ENCODE measurements at places on chromosomes 1 and 21.
A peak's percentile ranks its signal among the peaks of the same experiment; 100 is the strongest.

GRCh38 chr1:99589186-99589636 lies 56.7 kb upstream of the PALMD start:
- DNase-seq, result no peak

- peak; percentile 63 for DNase-seq
Observed at GRCh38 chr1:7070389-7071029, 285.3 kb downstream of the CAMTA1 start.

- DNase-seq, result no peak
Observed at GRCh38 chr1:188343914-188344313, 1515.2 kb downstream of the PLA2G4A start.

GRCh38 chr1:171090604-171091003 lies at the start of gene FMO3:
FMO3 (plus strand) TSS chr1:171090905; CDS start chr1:171092659, 1,754 bp downstream.
- no peak for DNase-seq

GRCh38 chr1:30277415-30277814 lies 446.0 kb downstream of the MATN1 start:
- no peak for DNase-seq

DNA sequence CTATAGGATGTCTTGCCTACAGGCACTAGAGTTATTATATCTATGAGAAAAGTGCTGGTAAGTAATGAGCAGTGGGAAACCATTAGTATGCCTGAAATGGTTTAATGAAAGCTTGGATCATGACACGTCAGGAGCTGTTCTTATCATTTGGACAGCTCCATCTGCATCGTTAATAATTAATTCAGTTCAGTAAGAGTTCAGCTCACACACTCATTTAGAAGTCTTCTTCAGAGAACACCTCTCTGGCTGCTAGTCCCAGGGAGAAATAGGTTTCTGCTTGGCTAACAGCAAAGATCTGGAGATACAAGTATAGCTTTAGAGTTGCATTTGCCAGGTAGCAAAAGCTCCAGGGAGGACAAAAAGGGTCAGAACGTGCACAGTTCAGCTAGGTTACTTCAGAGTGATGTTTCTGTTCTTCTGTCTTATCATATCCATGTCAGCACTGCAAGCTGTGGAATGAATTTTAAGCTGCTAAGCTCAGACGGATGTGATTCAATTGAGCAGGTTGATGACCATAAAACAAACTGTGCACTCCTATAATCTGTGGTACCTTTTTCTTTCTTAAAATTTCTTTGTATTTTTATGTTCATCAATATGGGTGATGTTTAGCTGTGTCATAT lies 173.6 kb downstream of the ADGRL2 start:
- no peak for DNase-seq

DNA sequence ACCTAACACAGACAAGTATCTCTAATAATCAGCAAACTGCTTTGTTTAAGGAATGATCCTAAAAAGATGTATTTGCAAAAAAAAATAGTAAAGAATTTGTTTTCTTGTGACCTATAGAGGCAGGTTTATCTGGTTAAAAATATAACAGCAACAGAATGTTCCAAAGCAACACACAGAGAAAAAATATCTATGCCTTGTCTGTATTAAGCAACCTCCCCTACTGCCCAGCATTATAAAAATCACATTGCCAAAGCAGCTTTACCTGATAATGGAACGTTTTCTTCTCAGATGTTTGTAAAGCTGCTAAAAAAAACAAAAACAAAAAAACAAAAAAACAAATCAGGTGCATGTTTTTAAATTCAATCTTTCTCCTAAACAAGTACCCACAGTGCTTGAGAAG lies 24.7 kb downstream of the PALMD start:
- no peak for DNase-seq

GRCh38 chr1:178467837-178468236 lies 28.9 kb downstream of the CLEC20A start:
- DNase-seq, result no peak

DNA sequence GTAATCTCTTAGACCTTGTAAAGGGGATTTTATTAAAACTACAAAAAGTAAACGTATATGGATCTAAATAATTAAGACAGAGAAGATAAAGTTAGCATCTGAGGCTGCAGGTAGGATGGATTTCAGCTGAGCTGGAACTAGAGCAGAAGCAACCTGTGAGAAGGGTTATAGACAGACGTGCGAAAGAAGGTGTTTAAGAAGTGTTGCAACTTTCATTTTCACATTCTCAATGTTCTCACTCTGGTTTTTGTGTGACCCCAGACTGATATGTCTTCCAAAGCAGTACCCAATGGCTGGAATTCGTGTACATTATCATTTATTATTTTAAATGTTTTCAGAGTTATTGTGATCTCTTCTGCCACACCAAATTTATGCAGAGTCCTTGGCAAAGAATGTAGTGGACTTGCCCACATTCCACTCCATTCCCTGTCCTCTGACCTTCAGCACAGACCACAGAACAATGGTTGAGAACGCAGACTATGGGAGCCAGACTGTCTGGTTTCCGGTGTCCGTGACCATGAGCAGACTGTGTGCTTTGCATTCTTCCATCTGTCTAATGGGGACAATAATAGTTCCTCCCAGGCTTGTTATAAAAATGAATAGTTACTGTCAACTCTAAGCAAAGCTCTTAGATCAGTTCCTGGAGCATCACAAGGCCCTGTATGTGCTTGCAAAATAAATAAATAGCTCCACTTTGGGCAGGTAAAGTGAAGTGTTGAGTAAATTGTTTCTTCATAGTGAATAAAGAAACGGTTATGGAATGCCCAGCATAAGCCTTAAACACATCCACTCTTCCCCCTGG lies 140.6 kb upstream of the SAMSN1 start:
- DNase-seq, result peak; percentile 39

DNA sequence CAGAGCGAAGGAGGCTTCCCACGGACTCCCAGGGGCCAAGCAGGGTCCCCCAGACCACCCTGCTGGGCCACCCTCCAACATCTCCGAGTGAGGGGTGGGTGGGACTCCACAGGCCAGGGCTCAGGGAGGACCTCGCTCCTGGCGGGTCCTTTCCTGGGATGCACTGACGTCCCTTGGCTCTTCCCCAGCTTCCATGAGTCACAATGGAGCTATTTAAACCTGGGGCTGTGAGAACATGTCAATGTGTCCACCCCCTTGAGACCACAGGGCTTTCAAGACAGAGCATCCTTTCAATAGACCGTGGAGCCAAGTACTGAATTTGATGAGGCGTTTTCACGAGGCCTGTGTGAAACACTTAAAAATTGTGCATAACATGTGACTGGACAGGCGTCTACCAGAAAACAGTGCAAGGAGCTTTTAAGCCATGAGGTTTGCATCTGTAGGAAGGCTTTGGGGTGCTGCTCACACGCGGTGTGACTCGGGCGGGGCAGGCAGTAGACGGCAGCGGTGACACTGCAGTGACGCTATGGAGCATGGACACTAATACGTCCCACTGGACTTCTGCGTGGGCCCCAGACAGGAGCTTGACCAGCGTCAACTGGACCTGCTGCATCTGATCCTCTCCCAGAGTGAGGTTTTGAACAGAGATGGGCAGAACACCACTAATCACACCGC lies 24.1 kb upstream of the NPHP4 start:
- peak; percentile 43 for DNase-seq

DNA sequence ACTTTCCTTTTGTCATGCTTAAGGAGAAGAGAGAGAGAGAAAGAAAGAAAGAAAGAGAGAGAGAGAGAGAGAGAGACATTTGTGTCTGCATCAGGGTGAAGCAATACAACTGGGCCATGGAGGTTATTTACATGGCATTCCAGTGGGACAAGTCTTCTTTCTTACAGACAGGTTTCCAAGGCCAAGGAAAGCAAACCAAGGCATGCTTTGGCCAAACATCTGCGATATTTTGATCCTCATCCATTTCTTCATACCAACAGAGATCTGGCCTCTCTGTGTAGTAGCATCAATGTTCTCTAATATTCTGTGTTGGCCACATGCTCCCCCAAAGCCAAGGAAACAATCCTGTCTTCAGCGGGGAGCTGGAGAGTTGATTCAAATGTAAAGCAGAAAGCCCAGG lies 292.1 kb downstream of the SETD4 start:
- DNase-seq, result no peak

- no peak for DNase-seq
Observed at GRCh38 chr1:220339581-220339980, 67.3 kb upstream of the RAB3GAP2 start.

DNA sequence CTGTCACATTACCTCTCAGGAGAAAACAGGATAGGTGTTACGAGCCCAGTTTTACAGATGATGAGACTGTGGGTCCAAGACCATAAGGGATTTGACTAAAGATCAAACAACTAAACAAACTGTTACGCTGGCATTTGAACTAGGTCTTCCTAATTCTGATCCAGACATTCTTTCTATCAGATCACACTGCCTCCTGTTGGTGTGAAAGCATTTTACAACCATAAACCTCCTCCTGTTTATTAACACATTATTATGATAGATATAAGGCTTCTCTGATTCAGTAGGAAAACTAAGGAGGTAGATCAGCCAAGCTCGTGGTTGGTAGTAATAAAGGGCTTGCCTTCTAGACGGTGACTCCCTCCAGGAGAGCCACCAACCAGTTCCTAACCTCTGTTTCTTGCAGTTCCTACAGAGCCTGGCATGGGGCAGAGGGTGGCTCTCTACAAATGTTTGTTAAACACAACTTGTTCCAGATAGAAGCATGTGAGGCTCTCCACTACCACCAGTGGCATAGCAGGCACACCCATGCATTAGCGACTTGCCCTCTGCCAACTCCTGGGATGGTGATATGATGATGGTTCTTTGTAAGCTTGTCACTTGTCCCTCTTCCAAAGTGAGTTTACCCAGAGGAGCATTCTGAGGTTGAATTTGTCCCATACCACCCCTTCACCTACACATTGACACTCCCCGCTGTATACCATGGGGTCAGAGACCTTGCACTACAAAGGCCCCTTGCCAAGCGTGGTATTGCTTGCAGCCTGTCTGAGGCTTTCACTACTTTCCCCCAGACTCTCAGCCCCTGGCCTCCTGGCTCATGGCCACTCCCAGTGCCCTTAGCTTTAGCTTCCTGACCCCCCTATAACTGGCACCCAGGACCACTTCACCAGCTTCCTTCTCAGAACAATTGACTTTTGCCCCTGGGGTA lies 96.4 kb upstream of the HOOK1 start:
- no peak for DNase-seq

DNA sequence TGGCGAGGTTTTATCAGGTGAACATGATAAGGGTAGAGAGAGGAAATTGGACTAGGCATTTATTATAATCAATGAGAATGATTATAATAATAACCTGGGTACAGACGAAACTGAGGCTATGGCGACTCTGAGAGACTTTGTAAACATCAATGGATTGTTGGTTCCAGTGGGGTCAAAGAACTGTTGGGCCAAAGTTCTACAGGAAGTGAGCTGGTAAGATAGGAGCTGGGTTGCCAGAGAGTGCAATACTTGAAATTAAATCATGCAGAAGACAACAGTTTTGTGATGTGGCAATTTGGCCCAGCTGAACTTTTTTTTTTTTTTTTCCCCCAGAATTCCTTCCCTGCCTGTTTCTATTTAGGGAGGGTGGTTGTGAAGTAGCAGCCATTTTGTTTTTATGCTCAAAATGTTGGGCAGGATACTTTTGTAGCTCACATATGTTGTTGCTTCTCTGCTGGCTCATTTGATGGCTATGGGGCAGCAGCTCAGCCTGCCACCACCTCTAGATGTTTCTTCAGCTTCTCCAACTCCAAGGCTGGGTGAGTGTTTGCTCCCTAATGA lies 286.5 kb upstream of the B3GALT2 start:
- no peak for DNase-seq

- DNase-seq, result peak; percentile 7
Observed at GRCh38 chr1:184545601-184546000, 158.8 kb downstream of the C1orf21 start.

DNA sequence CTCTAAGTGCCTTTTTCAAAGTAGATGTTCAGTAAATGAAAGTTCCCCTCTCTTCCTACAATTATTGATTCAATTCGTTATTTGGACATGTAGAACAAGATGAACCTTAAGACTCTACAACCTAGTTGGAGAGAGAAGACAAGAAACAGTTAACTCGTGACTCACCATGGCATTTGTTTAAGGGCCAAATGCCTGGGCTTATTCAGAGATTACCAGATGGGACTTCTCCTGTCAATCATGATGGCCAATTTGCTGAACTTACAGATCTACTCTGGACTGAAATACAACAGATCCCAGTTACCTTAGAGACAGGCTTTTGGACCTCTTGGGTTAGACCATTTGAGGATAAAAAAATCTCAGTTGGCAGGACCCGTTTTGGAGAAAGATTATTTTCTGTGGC lies 93.5 kb downstream of the C1orf94 start:
- DNase-seq, result no peak

- no peak for DNase-seq
Observed at GRCh38 chr1:217244971-217245370, 385.9 kb downstream of the GPATCH2 start.

DNA sequence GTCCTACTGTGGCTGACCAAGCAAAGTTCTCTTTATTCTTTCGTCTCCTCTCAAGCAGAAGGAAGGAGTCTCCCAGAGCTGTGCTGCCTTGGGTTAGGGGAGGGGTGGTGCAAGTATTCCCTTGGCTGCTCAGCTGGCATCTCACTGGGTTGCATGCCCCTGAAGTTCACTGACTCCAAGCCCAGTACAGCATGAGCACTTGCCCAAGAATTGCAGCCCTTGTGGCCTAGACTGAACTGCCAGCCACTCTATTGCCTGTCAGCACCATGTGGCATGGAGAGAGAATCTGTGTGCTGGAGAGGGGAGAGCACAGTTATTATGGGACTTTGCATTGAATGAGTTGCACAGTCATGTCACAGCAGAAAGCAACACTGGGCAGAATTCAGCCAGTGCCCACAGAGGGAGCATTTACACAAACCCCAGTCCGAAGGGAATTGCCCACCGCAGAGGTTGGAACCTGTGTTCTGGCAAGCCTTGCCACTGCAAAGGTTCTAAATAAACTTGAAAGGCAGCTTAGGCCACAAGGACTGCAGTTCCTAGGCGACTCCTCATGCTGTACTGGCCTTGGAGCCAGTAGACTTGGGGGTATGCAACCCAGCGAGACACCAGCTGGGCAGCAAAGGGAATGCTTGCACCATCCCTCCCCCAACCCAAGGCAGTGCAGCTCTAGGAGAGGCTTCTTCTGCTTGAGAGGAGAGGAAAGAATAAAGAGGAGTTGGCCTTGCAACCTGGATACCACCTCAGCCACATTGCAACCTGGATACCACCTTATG lies 28.8 kb downstream of the DR1 start:
- no peak for DNase-seq

DNA sequence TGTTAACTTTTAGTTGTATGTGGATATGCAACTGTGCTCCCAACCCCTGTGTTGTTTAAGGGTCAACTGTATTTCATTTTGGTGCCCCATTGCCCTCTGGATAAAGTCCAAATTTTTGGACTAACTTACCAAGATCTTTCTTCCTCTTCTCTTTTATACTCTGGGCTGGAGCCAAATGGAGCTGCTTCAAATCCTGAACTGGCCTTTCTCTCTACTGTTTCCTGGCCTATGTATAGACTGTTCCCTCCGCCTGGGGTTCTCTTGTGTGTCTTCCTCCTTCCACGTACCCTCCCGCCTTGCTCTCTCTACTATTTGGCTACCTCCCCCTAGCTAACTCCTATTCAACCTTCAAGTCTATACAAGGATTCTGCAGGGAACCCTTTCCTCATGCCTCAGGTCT lies 8.4 kb upstream of the CDC14A start:
- DNase-seq, result no peak

GRCh38 chr1:224357626-224358124 lies 996 bp downstream of the CNIH4 start:
- no peak for DNase-seq
